ENCODE measurements at places on chromosomes 12 and 14.

DNA sequence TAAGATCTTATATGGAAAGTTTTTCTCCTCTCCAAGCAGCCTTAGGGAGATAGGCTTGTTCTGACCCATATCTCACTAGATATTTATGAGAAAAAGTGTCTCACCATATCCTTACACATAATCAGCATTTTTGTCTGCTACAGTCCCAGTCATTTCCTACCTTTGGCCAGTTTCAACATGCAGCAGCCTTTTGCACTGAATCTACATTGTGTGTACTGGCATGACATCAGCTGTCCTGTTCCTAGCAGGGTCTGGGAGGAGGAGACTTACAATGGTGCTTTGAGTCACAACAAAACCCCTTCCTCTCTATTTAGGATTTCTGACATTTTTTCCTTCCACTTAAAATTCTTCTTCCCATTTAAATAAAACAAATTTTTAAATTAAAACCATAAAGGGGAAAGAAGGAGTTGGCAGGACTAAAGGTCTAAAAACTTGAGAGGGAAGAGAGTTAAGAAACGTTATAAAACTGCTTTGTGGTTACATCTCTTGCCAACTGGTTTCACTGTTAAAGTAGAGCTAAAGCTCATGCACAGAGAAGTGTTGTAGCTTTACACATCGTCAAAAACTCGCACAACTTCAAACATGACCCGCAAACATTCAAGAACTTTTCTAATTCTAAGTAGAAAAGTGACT lies 53.3 kb upstream of the CERS5 start:
- peak; percentile 65 for DNase-seq

DNA sequence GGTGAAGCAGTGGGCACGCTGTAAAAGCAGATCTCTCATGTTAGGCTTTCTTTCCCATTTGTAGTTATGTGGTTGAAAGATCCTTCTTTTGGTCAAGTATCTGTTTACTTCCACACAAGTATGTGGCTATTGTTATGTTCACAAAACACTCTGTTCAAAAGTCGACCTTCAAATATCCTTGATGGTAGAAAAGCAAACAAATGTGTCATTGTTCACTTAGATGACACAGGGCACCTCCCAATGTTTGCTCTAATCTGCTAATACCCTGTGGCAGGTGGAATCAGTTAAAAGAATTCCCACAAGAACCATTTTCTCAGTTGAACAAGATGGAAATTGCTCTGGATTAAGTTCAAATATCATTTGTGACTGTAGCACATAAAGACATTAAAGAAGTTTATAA lies 43.6 kb upstream of the NAA30 start:
- DNase-seq, result no peak

- no peak for DNase-seq
These were observed 1502.6 kb upstream of the FLRT2 start for GRCh38 chr14:84027351-84027750.

GRCh38 chr14:66284346-66284745 lies 201.8 kb upstream of the CCDC196 start:
- DNase-seq, result peak; percentile 60

GRCh38 chr14:89702876-89703200 lies 251.7 kb downstream of the EFCAB11 start:
- DNase-seq, result no peak

- no peak for DNase-seq
These were observed 13.9 kb upstream of the SIVA1 start for GRCh38 chr14:104739026-104739425.

- peak; percentile 42 for DNase-seq
These were observed 6.4 kb downstream of the STX2 start for GRCh38 chr12:130832561-130833209.

GRCh38 chr14:49594347-49595091 lies 4.2 kb upstream of the LRR1 start:
- DNase-seq, result no peak

DNA sequence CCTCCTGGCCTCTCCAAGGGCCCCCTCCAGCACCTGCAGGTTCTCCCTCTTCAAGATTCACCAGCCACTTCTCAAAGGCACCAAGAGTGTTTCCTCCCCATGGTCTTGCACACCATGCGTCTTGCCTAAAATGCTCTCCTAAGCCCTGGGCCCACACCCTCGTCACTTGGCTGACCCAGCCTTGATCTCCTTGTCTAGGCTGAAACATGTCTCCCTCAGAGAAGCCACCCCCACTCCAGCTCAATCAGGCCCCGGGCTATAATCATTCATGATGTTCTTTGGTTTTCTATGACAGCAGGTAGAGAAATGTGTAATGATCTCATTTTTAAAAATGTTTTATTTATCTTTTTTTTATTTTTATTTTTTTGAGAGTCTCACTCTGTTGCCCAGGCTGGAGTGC lies 88.1 kb downstream of the EFCAB11 start:
- no peak for DNase-seq

DNA sequence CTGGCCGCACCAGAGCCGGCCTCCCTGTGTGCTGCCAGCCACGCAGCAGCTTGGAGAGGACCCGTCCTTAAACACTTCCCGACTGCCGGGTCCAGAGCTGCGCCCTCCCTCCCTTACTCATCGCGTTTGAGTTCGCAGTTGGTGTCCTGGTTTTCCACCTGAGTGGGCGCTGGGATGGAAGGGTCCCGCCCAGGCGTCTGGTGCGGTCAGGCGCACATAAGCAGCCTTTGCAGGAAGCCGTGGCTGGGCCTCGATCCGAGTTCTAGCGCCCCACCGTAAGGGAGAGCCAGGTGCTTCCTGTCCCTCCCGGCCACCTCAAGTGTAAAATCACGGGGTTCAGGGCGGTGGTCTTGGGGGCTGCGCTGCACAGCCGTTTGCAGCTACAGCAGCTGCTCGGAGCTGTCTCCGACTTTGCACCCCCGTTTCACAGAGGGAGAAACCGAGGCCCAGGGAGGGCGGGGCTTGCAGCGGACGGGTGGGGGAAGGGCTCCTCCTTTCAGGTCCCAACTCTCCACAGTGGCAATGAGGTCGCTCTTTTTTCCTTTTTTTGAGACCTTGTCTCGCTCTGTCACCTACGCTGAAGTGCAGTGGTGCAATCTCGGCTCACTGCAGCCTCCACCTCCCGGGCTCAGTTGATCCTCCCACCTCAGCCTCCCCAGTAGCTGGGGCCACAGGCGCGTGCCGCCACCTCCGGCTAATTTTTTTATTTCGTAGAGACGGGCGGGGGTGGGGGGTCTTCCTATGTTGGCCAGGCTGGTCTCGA lies 51.3 kb downstream of the LRCOL1 start:
- no peak for DNase-seq

GRCh38 chr12:131094831-131095805 lies 141.4 kb downstream of the ADGRD1 start:
- no peak for DNase-seq

Data from fibroblast of skin of abdomen (primary cell).